ENCODE measurements at places on chromosomes 12 and 14. TPM values are rescaled to one million over a fixed set of nuclear protein-coding genes. Genes with fewer than 3 reads are reported as not detected.

Gene SRRM4
- 0.42 TPM for total RNA-seq

Gene NOXRED1
- 0.82 TPM for total RNA-seq

Gene SERPINA5
- total RNA-seq, result 1.9 TPM

Gene SERPINA3
- total RNA-seq, result 33.9 TPM

Gene ETFBKMT
- 1.5 TPM for total RNA-seq

Gene TEX22
- total RNA-seq, result 0.27 TPM

Gene SYNE3
- 3.1 TPM for total RNA-seq

Gene CELA1
- not detected for total RNA-seq

Gene TTC9
- total RNA-seq, result 16.5 TPM

Gene CARMIL3
- total RNA-seq, result 2.3 TPM

Gene SOX5
- 1.0 TPM for total RNA-seq

Gene ZNF410
- 47.8 TPM for total RNA-seq

Gene PRR4
- 0.38 TPM for total RNA-seq

Gene ZFHX2
- 2.6 TPM for total RNA-seq

Gene TPH2
- total RNA-seq, result not detected

Measured in kidney epithelial cell (primary cell).